NCI-H82 (cell line): ENCODE measurements at places on chromosomes 7 and 10.

GRCh38 chr7:40987571-40987970 lies 715.3 kb downstream of the INHBA start:
- no peak for DNase-seq

- no peak for DNase-seq
Measured at GRCh38 chr10:44647877-44648542, 263.1 kb upstream of the CXCL12 start.

GRCh38 chr10:71243756-71244395 lies 31.5 kb downstream of the UNC5B start:
- no peak for DNase-seq

GRCh38 chr7:42224391-42225003 lies 12.5 kb downstream of the GLI3 start:
- no peak for DNase-seq

- no peak for DNase-seq
Measured at GRCh38 chr10:102375867-102376266, 19.6 kb upstream of the NFKB2 start.
